Endodermal cell (in vitro differentiated cells): ENCODE measurements at places on chromosomes 1 and 21. TPM values are rescaled to one million over a fixed set of nuclear protein-coding genes. Genes with fewer than 3 reads are reported as not detected.

GRCh38 chr1:202713110-202713509 is 2.9 kb upstream of the SYT2 start:
- no peaks in the 10 kb centered on the region for H3K36me3 ChIP-seq
- no peak overlapping the region for H3K27ac ChIP-seq
- no peak for DNase-seq
- H3K4me3 ChIP-seq: no peak overlapping the region

GRCh38 chr1:237756304-237756967 is 134.3 kb downstream of the ZP4 start:
- no peak overlapping the region for H3K4me3 ChIP-seq
- DNase-seq: no peak
- H3K36me3 ChIP-seq: no peaks in the 10 kb centered on the region
- no peak overlapping the region for H3K27ac ChIP-seq
- H3K27me3 ChIP-seq: no peaks in the 10 kb centered on the region
- H3K4me1 ChIP-seq: no peaks in the 10 kb centered on the region

GRCh38 chr1:56489695-56490094 is 89.7 kb downstream of the PLPP3 start:
- H3K27me3 ChIP-seq: no peaks in the 10 kb centered on the region
- H3K4me3 ChIP-seq: no peak overlapping the region
- H3K27ac ChIP-seq: no peak overlapping the region

- no peaks in the 10 kb centered on the region for H3K27me3 ChIP-seq
- no peak for DNase-seq
- H3K36me3 ChIP-seq: no peaks in the 10 kb centered on the region
- no peak overlapping the region for H3K27ac ChIP-seq
- H3K4me1 ChIP-seq: peaks cover 11% of the 10 kb centered on the region
Observed at GRCh38 chr1:224629965-224630364, 13.8 kb downstream of the CNIH3 start.

DNA sequence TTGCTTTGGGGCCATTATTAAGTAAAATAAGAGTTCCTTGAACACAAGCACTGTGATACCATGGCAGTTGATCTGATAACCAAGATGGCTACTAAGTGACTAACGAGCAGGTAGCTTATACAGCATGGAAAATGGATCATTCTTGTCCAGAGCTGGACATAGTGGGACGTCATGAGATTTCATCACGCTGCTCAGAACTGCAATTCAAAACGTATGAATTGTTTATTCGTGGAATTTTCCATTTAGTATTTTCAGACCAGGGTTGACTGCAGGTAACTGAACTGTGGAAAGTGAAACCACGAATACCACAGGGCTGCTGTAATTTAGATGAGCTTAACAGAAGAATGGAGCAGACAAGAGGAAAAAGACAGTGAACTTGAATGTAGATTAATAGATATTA is 38.9 kb downstream of the CCDC18 start:
- peaks cover 75% of the 10 kb centered on the region for H3K36me3 ChIP-seq
- no peaks in the 10 kb centered on the region for H3K27me3 ChIP-seq
- no peaks in the 10 kb centered on the region for H3K4me1 ChIP-seq
- DNase-seq: no peak
- no peak overlapping the region for H3K4me3 ChIP-seq
- no peak overlapping the region for H3K27ac ChIP-seq

- H3K4me1 ChIP-seq: no peaks in the 10 kb centered on the region
- no peaks in the 10 kb centered on the region for H3K27me3 ChIP-seq
- H3K27ac ChIP-seq: peak overlapping the region; percentile 4
- peak; percentile 86 for DNase-seq
Observed at GRCh38 chr1:5770981-5771765, 221.1 kb downstream of the NPHP4 start.

- H3K4me3 ChIP-seq: no peak overlapping the region
- H3K27ac ChIP-seq: no peak overlapping the region
- no peaks in the 10 kb centered on the region for H3K4me1 ChIP-seq
- peak; percentile 65 for DNase-seq
- H3K27me3 ChIP-seq: no peaks in the 10 kb centered on the region
Observed at GRCh38 chr1:25945761-25946160, 39.5 kb upstream of the STMN1 start.

DNA sequence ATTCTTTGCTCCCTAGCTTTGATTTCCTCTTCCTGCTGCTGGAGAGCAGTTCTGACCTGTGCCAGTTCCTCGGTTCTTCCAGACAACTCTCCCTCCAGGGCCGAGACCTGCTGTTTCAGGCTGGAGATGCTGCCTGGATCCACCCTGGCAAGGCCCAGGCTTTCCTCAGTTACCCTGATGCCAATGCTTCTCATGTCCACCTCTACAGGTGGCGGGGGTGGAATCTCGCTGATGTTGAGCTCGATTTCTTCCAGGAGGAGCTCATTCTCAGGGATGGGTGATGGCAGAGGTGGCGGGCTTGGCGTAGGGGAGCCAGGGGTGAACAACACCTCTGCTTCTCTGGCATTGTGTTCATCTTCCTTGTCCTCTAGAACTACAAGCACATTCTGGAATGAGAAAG is 45.3 kb downstream of the KANK4 start:
- H3K4me1 ChIP-seq: no peaks in the 10 kb centered on the region
- no peaks in the 10 kb centered on the region for H3K27me3 ChIP-seq
- no peak for DNase-seq
- H3K27ac ChIP-seq: no peak overlapping the region
- no peaks in the 10 kb centered on the region for H3K36me3 ChIP-seq

DNA sequence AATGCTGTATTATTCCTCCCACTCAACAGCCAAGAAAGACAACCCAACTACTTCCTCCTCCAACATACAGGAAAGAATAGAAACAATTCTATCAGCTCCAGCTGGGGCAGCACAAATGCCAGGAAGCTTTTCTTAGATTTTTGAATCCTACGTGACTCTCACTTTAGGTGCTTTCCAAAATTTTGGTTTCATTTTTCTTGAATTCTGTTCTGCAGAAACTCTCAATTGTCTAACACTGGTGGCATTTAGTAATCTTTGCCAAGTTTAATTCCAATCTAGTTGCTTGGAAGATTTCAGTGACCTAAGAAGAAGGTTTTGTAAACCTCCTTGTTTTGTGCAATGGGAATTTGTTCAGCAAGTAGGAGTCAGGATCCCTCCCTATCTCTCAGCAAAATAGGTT is 37.1 kb upstream of the DOCK7 start:
- no peaks in the 10 kb centered on the region for H3K27me3 ChIP-seq
- no peak for DNase-seq
- H3K27ac ChIP-seq: peak overlapping the region; percentile 14

GRCh38 chr1:239446611-239447010 is 60.2 kb downstream of the CHRM3 start:
- H3K27ac ChIP-seq: no peak overlapping the region
- no peaks in the 10 kb centered on the region for H3K36me3 ChIP-seq
- DNase-seq: no peak
- H3K4me1 ChIP-seq: no peaks in the 10 kb centered on the region

- no peak overlapping the region for H3K4me3 ChIP-seq
- no peaks in the 10 kb centered on the region for H3K36me3 ChIP-seq
- peak overlapping the region; percentile 40 for H3K27ac ChIP-seq
Observed at GRCh38 chr1:7300893-7301663, 470.0 kb upstream of the VAMP3 start.

- H3K4me1 ChIP-seq: no peaks in the 10 kb centered on the region
- no peak for DNase-seq
- H3K27ac ChIP-seq: no peak overlapping the region
- no peak overlapping the region for H3K4me3 ChIP-seq
Observed at GRCh38 chr1:83927701-83928100, 71.2 kb downstream of the TTLL7 start.

GRCh38 chr1:109474697-109475096 is 8.4 kb downstream of the SYPL2 start:
- H3K4me1 ChIP-seq: no peaks in the 10 kb centered on the region
- DNase-seq: no peak
- no peaks in the 10 kb centered on the region for H3K36me3 ChIP-seq

Gene CD1C
- total RNA-seq: not detected in 2 replicates

Gene ARID4B
- 40.6 to 63.6 TPM (median 41.6 TPM) in 3 replicates for total RNA-seq

Gene COL9A2
- 216 and 295 TPM in 2 replicates for total RNA-seq

Gene ADAMTS5
- 1.9 and 2.1 TPM in 2 replicates for total RNA-seq

Gene DEPDC1
- 25.1 and 26.8 TPM in 2 replicates for total RNA-seq
